ENCODE measurements at places on chromosomes 5 and 9.

DNA sequence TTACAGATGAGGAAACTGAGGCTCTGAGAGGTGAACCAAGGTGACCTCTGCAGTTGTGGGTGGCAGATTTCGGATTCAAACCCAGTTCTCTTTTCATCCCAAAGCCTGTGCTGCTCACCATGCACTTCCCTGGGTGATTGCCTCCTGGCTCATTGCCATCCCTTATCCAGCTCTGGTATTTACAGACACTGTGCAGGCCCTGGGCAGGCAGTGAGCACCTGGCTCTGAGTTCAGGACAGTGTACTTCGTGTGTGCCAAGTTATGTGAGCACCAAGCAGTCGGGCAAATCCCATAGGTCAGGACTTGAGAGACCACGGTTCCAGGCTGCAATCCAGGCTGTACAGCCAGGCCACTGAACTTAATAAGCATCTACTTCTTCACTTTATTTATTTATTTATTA is 1.4 kb downstream of the LRSAM1 start:
- no peak for DNase-seq

GRCh38 chr5:149358294-149358651 is 427 bp downstream of the PCYOX1L start:
- no peak for DNase-seq

DNA sequence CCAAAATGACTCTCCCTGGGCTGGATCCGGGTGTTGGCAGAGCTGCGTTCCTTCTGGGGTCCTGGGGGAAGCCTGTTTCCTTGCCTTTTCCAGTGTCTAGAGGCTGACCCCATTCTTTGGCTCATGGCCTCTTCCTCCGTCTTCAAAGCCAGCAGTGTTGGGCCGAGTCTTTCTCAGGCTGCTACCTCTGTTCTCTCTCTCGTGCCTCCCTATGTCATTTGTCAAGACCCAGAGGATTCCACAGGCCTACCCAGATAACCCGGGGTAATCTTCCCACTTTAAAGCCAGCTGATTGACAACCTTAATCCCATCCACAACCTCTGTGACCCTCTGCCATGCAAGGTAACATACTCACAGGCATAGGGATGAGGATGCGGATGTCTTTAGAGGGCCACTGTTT is 55.0 kb upstream of the KCNMB1 start:
- peak; percentile 79 for DNase-seq

GRCh38 chr5:68554571-68555279 is 339.2 kb downstream of the PIK3R1 start:
- DNase-seq, result no peak

DNA sequence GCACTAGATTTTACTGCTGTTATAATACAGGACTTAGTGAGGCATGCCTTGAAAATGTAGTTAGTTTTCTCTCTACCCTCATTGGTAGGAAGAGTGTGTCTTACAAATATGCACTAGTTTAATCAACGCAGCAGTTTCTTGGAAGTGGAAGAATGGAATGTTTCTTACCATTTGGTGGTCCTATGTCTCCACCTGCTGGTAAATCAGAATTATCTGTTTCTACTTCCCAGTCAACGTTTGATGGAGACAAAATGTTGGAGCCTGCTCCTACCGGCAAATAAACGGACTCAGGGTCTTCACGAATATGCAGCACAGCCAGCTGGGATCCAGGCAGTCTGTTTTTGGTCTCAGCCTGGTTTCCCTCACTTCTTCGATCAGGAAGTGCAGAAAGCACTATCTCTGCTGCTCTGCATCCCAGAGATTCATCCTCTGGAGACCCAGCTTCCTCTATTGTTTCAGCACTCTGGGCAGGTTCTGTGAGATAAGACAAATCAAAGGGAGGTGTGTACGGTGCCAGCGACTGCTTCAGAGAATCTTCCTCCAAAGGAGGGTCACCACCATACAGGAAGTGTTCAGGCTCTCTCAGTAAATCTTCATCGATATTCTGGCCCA is 59.5 kb upstream of the PCA3 start:
- DNase-seq, result no peak

DNA sequence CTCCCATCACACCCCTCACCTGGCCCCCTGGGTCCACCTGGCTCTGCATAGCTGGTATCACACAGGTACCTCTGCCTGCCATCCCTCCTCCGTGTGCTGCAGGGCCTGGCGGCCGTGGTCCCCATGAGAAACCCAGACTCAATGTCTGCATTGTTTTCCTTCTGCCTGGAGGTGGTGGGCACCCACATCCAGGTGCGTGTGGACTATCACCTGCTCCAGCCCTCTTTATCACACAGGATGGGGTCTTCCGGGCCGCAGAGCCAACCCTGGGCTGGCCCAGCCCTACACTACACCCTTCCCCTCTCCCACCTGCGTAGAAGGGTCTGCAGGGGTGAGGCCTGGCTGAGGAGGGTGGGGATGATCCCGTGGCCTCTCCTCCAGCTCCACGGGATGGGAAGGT is 7.0 kb upstream of the FUT7 start:
- DNase-seq, result no peak

- no peak for DNase-seq
Measured at GRCh38 chr9:4424038-4424437, 66.2 kb upstream of the SLC1A1 start.

- no peak for DNase-seq
Measured at GRCh38 chr5:173197375-173197891, 37.6 kb downstream of the NKX2-5 start.

DNA sequence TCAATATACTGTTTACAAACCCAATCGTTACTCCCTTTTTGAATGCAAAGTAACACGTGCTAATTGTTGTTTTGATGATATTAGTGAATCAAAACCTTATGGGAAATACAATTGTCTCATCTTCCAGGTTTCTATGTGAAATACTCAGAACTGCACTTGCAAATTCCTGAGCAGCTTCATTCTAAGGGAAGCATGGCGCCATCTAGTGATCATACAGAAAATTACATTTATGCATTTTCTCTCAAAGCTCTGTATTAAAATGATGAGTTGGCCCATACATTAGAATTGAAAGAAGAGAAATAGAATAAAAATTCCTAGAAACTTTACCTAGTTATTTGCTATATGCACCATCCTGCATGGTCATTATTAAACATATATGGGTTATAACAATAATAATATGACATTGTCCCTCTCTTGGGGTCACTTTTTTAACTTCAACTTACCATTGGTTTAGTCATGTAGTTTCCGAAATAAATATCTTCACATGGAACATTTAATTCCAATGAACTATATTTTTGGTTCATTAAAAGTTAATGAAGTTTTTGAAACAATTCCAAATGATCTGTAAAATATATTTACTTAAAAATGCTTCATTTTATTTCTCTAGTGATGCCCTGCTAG is 220.0 kb downstream of the PDE4D start:
- no peak for DNase-seq

DNA sequence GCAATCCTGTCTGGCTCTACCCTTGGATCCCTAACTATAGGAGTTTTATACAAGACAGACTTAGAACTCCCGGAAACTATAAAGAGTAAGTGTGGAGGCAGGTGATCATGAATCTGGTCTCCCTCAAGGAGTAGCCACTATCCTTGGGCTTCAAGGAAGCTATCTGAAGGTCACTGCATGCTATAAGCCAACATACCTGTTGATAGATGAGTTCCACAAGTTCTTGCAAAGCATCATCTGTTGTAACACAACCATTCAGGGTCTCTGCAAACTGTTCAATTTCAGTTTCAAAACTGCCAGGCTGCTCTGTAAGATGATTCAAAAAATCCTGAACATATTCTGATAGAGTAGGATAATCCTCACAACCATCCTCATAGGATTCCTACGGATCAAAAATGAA is 9.3 kb downstream of the PAIP1 start:
- DNase-seq, result no peak

DNA sequence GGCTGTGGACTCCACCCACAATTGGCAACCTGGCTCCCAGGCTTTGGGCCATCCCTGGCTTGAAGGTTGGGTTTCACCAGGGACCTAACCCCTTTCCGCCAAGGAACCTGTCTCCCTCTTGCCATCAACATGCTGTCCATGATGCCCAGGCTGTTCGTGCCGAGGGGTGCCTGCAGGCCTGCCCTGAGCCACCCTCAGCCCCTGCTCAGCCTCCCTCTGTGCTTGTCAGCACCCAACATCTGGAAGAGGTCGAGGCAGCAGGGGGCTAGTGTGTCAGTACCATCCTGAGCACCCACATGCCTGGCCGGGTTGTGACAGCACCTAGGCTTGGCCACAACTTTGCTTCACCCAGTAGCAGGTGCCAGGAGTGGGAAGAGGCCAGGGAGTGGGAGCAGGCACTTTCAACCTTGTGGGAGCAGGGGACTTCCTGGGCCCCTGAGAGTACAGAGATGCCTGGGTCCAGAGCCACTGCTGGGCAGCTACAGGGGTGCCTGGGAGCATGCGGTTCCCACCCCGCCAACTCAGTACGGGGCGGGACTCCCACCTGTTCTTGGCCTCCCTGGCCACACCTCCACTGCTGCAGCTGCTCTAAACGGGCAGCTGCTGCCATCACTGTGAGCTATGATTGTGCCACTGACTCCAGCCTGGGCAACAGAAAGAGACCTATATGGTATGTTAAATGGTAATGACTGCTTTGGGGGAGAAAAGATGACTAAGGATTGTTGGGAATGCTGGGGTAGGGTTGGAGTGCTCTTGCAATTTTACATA is 6.3 kb downstream of the PDCD1LG2 start:
- DNase-seq, result no peak

- no peak for DNase-seq
Measured at GRCh38 chr9:120480707-120481106, 99.3 kb downstream of the CDK5RAP2 start.

DNA sequence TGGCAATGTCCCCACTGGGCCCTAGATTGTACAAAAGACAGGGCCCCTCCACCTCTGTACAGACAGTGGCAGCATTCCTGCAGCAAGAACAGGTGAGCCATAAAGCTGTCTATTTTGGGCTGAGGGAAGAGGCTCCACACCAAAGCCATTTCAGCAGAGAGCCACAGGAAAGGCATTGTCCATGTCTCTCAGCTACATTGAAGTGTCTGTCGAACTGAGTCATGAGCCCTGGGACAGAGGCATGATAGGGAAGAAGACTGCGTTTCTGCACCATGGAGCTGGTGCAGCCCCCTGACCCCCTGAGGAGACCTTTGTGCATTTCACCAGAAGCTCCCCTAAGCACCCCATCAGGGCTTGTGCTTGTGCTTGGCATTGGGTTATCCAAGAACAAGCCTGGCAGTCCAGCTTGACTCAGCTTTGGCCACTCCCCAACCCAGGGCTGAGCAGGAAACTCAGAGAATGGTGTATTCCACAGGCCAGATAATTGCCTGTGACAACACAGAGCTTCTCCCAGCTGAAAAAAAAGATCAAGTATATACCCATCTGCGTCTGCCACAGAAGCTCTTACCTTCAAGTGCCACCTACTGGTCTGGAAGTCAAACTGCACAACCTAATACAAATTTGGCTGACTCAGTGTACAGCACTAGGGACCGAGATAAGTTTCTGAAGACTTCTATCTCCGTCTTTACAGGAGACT is 5.9 kb upstream of the FRMD3 start:
- no peak for DNase-seq

GRCh38 chr9:130665029-130665430 is 636 bp downstream of the PRDM12 start:
- no peak for DNase-seq

DNA sequence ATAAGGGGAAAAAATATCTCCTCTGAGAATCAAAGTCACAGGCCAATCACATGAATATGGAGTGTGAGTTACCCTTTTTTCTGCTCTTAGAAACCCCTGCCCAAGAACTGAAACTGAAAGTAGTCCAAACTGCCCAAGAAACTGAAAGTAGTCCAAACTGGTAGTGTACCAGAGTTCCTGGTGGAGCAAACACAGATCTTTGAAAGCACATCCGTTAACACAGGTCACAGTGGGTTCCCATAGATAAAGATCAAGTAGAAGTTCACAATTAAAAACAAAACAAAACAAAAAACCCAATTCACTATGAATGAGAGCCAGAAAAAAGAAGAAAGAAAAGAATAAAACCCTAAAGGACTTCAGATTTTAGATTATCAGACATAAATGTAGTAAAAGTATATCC is 332.4 kb upstream of the EFNA5 start:
- no peak for DNase-seq

DNA sequence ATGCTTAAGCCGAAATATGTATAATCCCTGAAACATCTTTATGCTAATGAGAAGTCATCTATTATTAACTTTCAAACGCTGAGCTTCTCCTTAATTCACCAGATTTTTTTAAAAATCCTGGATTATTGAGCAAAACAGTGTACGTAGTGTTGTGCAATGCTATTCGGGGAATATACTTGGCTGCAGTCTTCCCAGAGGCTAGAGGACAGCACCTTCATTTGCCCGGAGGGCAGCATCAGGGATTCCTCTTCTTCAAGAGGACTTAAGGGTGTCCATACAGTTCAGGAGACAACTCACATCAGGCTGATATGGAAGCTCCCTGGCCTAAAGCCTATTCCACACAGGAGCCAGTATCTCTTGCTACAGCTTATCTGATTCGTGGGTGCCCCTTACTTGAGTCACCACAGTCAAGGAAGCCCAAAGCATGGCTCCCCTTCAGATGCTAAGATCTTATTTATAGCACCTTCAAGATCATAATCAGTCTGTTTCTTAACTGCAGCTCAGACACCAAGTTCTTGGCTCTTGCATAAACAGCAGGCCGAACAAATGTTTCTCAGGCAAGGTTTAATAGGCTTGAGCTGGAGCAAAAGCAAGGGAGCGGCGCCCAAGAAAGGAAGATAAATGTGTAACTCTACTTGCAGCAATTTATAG is 29.4 kb downstream of the NUTM2F start:
- DNase-seq, result no peak

DNA sequence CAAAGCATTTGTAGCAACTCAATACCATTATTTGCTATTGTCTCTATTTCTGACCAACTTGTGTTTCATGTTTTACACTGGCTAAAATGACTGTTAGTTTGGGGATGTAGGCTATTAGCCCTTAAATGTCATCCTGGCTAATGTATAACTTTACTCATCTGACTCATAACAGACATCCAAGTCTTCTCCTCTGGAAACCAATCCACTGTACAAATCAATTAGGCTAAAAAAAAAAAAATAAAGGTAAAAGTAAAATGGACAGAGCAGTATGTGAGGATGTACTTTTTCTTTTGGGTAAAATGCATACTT is 20.6 kb downstream of the MEGF9 start:
- DNase-seq, result no peak

DNA sequence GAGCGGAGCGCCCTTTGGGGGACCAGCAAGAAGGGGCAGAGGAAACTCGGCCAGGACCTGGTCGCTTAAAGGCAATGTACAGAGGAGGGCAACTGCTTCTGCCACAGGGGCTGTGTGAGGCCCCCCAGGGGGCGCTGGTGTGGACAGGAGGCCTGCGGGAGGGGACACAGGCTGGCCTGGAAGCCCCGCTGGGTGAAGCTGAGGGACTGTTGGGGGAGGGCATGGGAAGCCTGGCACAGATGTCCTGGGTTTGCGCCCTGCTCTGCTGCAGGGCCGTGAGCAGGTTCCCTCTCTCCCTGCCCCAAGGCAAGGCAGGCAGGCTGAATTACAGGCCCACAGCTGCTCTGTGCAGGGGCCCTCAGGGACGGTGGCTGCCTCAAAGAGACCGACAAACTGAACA is 5.4 kb downstream of the MED22 start:
- DNase-seq, result no peak

GRCh38 chr5:115961381-115962238 is 665 bp upstream of the LVRN start:
- peak; percentile 80 for DNase-seq

Measured in esophagus muscularis mucosa (tissue), 4 donors.